ENCODE measurements at places on chromosomes 5 and 9.

- no peak for DNase-seq
Measured at GRCh38 chr5:9490494-9491097, 55.3 kb downstream of the SEMA5A start.

DNA sequence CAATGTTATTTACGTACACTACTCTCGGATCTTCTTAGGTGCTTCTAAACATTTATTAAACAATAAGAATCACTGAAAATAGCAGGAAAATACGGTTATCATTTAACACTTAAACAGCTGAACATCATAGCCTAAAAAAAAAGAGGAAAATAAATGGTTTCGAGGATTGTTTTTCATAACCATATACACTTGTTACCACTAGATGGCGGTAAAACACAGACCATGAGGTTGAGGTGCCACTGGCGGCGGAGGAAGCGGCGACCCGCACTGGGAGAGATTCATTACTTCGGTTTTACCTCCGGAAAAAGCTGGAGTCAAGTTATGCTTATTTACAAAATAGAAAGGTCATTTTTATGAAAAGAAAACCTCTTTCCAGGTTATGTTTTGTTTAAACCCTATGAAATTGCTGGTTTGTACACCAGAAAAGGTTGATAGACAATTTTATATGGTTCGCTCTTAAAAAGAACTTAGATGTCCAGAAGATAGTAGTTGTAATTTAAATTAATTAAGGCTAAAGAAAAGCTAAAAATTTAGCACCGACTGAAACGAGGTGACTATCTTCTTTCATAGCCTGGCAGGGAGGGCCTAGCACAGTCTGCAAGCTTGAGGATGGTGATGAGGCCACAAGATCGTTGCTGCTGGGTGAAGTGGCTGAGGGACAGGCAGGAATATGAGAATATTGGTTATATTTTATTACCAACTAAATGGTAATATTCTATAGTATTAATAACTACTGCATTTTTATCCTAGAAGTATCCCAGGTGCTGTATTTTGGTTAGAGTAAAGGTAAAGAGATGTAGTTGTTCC, 605.7 kb downstream of the RAB3C start:
- peak; percentile 62 for DNase-seq

DNA sequence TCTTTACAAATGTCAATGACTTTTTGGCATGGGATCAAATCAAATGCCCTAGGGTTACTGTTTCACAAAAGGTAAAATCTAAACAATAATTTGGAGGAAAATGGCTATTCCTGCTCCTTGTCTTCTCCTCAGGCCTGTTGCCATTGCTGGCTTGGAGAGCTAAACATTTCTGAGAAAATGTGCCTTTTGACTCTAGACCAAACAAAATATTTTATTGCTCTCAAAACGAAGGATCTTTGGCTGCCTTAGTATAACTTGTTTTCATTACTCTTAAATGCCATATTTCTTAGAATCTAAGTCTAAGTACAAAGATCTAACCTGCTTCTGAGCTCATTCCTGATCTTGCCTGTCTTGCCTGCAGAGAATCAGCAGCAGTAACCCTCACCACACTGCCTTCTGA, 116.6 kb downstream of the MUSK start:
- DNase-seq, result no peak

DNA sequence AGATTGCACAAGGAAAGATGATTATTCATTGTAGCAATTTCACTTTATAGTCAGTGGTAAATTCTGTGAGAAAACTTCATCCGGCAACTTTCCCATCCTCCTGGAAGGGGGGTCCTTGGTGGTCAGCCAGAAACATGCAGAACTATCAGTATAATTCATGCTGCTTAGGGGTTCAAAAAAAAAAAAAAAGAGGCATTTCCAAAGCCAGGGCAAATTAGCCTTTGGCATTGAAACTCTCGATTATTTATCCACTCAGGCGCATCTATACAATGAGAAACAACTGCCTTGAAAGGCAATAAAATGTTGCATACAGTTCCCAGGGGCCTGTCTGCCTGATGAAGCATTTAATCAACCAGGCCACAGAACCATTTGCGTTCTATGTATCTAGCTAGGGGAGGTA, 263.3 kb downstream of the TMEM167A start:
- DNase-seq, result no peak

GRCh38 chr5:132750471-132751230, 3.4 kb downstream of the CCNI2 start:
- DNase-seq, result no peak

DNA sequence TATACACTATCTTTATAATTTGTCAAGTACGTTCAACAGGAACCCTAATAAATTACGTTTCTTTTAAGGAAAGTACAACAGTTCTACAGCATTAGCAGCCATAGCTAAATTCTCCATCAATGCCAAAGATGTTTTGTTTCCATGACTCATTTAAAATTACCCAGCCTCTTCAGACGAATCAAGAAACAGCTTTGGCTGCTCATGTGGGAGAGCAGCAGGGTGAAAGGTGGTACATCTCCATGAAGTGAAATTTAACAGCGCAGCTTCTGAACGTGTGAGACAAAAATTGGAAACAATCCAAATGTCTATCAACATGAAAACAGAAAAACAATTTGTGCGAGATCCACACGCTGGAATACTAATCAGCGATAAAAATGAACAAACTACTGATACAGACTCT, 327.3 kb upstream of the CDH6 start:
- no peak for DNase-seq

Measured in SK-N-MC (cell line).